ENCODE measurements at places on chromosomes 5 and 9.

DNA sequence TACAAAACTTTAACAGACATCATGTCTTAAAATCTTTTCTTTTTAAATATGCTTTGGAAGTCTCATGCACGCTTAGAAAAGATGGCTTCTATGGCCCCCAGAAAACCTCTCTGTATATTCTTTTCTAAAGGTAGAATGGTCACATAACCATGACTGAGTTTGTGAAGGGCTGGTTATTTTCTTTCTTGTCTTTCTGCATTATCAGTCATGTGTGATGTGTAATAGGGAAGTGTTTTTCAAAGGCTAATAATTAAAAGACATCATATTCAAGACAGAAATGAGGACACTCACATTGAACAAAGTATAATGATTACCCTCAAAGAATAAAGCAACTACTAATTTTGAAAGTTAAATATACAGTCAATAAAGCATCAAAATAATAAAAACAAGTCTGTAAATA lies 253.4 kb downstream of the TRPM3 start:
- no peak for DNase-seq

DNA sequence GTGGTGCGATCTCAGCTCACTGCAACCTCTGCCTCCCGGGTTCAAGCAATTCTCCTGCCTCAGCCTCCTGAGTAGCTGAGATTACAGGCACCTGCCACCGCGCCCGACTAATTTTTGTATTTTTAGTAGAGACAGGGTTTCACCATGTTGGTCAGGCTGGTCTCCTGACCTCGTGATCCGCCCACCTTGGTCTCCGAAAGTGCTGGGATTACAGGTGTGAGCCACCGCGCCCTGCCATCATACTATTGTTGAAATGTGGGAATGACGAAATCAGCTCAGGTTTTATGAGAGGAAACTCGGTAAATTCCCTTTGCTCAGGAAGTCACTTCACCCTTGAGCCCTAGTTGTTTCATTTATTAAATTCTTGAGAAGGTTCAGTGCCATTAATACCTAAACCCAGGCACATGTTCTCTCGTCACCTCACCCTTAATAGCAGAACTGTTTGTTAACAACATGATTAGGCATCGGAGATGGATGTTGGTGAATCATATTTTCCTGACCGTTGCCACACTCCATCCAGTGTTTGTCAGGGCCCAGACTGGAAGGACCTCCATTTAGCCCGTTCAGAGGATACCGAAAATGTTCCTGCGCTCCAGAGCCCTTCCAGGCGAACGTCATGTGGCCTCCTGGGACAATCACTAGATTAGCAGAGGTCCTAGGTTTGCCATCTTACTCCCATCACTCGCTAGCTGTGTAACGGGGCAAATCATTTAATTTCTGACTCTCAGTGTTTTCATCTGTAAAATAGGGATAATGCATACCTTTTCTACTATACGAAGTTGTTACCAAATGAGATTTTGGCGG lies 20.0 kb upstream of the CREBRF start:
- DNase-seq = no peak

GRCh38 chr5:109034306-109034705 lies 286.6 kb downstream of the FER start:
- no peak for DNase-seq

GRCh38 chr5:34751807-34752736 lies 86.9 kb upstream of the TTC23L start:
- DNase-seq = no peak

- no peak for DNase-seq
Observed at GRCh38 chr5:32531885-32532520, 53.4 kb upstream of the SUB1 start.

DNA sequence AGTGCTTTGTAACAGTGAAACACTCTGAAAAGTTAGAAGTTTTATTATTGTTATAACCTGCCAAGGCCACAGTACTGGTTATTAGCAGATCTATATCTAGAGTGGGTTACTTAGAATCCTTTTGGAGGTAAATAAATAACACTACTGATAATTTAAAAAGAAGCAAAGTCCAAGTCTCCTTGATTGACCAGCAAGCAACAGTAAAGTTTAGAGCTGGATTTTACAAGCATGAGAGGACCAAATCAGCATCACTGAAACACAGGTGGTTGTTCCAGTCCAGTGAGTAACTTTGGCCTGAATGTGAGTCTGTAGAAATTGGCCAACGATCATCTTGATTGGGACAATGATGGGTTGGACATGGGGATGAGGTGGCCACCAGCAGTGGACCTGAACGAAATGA lies 77.2 kb upstream of the AGXT2 start:
- no peak for DNase-seq

- no peak for DNase-seq
Observed at GRCh38 chr5:52579391-52579790, 208.3 kb upstream of the ITGA1 start.

DNA sequence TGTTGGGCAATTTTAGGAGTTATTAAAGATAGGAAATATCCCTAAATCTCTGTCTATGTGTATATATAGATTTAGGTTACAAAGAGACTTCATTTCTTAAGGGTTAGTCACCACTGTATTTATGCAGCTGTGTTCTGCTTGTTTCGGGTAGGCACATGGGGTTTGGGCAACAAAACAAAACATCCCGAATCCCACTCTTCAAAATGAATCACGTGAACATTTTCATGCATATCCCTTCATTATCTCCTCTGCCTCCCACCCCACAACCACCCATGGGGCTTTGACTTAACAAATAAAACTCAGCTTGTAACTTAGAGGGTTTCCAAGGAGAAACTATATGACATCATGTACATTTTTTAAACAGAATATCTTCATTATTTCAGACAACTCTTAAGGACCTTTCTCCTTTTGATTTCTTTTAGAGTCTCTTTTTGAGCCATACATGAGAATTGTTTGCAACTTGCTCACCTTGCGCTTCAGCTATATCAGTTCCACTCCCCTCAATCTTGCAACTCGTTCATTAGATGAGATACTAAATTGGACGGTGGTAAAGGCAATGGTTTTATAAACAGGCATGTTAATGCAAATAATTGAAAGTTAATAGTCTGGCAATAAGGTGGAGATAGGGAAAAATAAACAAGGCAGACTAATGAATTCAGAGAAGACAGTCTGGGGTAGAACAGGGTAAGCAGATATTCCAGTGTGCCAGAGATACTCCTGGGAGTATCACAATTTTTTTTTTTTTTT lies 136.7 kb downstream of the CD180 start:
- DNase-seq = no peak

- DNase-seq = no peak
Observed at GRCh38 chr9:134348404-134349155, 22.3 kb downstream of the RXRA start.

DNA sequence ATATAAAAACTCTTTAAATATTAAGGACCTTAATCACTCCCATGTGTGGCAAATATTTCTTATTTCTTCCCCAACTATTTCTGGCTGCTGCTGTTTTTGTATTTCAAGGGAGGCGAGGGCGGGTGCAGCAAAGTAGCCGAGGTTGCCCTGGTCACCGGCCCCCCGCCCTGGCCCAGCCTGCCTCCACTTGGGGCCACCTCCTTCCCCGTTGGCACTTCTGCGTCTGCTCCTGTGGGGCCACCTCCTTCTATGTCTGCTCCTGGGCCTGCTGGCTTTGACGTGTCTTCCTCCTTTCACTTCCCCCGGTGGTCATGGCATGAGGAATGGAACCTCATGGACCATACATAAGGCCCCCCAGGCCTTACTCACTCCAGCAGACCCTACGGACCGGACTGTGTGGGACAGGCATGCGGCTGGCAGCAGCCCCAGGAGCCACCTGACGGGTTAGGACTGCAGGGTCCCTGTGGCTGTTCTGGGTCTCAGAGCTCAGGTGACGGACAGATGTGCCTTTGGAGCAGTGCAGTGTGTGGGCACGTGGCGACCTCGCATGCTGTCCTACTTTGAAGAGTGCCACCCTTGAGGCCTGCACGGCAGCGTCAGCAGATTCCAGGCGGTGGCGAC lies 5.8 kb upstream of the ENTPD8 start:
- no peak for DNase-seq

DNA sequence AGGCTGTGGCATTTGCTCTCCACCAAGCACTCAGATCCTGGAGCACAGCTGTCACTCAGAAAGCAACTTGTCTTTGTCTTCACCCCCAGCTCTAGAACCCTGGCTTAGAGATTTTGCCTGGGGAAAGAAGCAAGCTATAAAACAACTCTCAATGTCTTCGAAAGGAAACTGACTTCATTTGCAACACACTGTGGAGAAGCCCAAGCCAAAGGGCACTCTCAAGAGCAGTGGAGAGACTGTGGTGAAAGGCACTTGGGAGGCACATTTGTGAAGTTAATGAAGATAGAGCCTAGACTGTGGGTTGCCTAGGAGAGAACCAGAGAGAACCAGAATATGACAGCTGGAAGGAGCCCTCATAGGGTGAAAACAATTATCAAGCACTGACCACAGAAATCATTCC lies 103.4 kb downstream of the CFAP95 start:
- no peak for DNase-seq

DNA sequence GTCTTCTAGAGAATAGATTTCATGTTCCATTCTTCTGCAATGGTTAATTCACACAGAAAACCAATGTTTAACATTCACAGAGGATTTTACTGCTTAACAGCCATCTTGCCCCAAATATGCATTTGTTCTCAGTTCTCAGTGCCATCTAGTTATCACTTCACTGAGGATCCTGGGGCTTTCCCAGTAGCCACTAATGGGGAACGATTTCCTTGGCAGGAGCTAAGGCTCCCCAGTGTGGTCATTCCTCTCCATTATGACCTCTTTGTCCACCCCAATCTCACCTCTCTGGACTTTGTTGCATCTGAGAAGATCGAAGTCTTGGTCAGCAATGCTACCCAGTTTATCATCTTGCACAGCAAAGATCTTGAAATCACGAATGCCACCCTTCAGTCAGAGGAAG lies 3.4 kb downstream of the ERAP2 start:
- DNase-seq = no peak

DNA sequence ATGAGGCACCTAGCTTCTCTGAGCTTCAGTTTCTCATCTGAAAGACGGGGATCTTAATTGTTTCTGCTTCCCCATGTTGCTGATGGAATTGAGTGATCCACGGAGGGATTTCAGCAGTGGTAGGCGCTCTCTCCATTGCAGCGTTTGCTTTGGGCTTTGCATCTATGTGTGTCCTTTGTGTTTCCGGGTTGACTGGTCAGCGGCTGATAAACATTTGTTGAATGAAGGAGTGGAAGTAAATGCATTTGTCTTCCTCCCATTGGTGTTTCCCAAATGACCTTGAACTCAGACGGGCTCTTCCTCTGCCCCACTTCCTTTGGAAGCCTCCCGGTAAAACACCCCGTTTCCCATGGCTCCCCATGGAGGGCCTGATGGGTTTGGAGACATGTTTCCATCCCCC lies 117.2 kb downstream of the GAPVD1 start:
- no peak for DNase-seq

DNA sequence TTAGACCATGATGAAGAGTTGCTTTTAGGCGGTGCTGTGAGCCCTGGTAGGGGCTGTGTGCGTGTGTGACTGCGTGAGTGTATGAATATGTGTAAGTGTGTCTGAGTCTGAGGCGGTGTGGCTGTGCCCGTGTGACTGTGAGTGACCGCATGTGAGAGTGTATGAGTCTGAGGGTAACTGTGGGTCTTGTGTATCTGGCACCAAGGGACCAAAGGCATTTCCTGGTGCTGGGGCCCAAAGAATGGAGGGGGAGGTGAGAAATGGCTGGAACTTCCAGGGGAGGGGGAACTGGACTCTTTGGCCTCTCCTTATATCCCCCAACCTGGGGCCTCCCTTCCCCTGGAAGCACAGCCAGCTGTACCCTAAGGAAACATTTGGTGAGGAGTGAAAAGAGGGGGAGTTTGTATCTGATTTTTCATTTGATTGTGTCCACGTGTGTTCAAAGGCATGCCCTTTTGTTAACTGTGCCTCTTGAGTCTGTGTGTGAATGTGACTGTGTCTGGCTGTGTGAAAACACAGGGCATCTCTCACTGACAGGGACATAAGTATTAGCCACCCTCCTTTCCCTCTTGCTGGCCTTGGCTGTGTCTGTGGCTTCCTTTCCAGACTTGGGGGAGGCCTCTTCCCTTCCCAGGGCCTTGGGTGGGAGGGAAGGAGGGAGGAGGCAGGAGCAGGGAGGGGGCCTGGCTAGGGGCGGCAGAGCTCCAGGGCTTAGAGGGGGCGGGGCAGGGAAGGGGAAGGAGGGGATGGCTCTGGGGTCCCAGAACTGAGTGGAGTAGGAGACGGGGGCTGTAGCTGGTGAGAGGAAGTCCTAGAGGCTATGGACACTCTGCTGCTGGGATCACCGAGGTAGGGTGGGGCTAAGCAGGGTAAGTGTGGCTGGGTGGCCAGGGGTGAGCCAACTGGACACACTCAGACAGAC lies 1.4 kb downstream of the IL11RA start:
- DNase-seq = no peak

DNA sequence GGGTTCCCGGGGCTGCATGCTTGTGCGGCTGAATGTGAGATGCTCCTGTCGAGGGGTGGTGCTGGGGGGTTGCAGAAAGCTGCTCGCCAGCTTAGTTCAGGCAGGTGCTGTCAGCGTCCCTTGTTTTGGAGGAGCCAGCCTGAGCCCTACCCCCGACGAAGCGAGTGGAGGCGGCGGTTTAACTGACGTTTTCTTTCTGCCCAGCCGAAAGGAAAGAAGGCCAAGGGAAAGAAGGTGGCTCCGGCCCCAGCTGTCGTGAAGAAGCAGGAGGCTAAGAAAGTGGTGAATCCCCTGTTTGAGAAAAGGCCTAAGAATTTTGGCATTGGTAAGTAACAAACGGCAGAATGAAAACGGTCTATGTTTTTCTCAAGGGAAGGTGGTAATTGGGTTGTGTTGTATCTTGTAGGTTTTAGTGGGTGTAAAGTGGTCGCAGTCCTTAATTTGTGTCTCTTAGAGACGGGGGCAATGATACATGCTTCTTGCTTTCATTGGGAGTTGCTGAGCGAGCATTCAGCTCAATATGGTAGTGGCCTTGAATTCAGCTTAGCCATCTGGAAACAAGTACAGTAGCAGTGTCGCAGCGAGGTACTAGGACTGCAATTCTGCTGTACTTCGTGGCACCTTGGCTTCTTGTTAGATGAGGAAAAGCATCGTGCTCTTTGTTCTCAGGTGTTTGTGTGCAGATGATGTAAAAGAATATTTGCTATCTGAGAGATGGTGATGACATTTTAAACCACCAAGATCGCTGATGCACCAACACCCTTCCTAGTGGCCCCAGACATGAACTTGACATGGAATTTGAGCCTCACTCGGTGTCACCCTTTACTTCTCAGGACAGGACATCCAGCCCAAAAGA lies 928 bp downstream of the RPL7A start:
- DNase-seq = no peak

GRCh38 chr5:170070556-170071412 lies 34.9 kb upstream of the FOXI1 start:
- no peak for DNase-seq

- DNase-seq = no peak
Observed at GRCh38 chr5:165325221-165325620, 1819.8 kb downstream of the MAT2B start.

DNA sequence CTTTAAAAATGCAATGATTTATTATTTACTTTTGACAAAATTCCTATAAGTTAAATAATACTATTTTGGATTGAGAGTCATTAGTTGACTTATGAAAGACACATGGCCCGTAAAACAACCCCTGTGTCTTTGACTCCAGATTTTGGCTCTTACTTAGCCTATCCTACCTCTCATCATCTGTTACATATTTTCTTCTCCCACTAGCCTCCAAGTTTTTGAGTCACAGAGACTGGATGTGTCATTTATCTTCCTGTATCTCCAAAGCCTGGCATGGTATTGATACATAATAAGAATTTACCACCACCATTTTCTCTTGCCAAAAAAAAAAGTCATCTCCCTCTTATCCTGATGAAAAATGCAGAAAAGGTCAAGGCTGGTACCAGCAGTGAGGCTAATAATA lies 99.9 kb downstream of the GABRB2 start:
- no peak for DNase-seq

- no peak for DNase-seq
Observed at GRCh38 chr5:133444711-133445110, 167.6 kb downstream of the FSTL4 start.

- DNase-seq = no peak
Observed at GRCh38 chr5:133853646-133854365, 114.6 kb downstream of the C5orf15 start.
